Cortex of kidney (tissue), 1 donor: ENCODE measurements at places on chromosomes 7 and 10.

DNA sequence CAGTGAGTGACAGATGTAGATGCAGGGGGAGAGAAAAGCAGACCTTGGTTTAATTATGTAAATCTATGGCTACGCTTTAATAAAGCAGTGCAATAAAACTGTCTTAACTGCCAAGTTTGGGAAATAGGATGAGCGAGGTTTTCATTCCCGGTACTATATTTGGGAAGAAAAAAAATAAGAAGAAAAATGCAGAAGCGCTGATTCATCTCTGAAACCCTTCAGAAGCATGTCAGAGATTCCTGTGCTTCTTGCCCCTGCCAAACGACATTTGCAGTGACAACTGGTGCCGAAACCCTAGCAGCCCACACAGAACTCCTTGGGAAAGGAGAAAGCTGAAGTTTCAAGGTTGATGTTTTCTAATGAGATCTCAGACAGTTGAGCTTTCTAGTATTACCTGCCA lies 380.7 kb downstream of the REEP3 start:
- no peak for DNase-seq

- no peak for DNase-seq
Observed at GRCh38 chr7:127873715-127874636, 157.3 kb downstream of the LRRC4 start.

- DNase-seq = no peak
Observed at GRCh38 chr7:81484261-81484660, 285.6 kb downstream of the HGF start.

- DNase-seq = no peak
Observed at GRCh38 chr10:33698033-33698432, 363.6 kb upstream of the NRP1 start.

DNA sequence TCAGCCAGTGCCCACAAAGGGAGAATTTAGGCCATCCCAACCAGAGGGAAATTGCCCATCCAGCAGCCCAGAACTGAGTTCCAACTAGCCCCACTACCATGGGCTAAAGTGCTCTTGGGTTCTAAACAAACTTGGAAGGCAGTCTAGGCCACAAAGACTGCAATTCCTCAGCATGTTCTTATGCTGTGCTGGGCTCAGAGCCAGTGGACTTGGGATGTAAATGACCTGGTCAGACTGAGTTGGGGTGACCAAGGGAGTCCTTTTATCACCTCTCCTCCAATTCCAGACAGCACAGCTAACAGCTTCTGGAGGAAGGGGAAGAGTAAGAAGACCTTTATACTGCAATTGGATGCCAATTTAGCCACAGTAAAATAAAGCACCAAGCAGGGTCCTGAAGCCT lies 607.2 kb upstream of the KCND2 start:
- no peak for DNase-seq

GRCh38 chr10:84097787-84098353 lies 41.4 kb upstream of the GHITM start:
- no peak for DNase-seq

DNA sequence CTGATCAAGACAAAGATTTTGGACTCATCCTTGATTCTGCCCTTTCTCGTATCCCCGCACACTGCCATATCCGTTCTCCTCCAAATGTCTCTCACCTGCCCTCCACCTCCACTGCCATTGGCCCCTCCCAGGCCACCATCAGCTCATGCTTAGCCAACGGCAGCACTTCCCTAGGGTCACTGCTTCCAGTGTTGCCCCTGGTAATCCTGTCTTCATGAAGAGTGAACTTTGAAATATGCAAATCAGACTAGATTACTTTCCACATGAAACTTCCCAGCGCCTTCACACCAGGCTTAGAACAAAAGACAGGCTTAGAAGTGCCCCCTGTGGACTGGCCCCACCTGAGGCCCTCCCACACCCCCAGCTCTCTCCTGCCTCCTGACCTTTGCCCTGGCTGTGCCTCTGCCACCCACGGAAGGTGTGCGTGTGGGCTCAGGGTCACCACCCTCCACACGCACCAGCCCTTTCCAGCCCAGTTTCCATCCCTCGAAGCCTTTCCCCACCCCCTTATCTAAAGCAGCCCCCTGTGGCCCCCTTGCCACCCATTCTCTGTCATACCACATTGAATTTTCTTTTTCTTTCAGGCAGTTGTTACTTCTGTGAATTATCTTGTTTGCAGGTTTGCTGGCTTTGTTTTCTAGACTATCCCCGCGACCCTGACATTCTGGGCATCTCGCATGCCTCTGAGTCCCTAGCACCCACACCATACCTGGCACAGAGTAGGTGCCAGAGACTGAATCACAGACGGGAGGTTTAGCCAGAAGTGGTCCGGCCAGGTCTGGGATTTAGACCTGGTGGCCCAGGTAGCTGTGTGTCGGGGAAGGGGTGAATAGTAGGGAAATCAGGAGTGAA lies 26.8 kb upstream of the C10orf53 start:
- DNase-seq = no peak

- no peak for DNase-seq
Observed at GRCh38 chr7:83517035-83517700, 131.8 kb downstream of the SEMA3E start.

DNA sequence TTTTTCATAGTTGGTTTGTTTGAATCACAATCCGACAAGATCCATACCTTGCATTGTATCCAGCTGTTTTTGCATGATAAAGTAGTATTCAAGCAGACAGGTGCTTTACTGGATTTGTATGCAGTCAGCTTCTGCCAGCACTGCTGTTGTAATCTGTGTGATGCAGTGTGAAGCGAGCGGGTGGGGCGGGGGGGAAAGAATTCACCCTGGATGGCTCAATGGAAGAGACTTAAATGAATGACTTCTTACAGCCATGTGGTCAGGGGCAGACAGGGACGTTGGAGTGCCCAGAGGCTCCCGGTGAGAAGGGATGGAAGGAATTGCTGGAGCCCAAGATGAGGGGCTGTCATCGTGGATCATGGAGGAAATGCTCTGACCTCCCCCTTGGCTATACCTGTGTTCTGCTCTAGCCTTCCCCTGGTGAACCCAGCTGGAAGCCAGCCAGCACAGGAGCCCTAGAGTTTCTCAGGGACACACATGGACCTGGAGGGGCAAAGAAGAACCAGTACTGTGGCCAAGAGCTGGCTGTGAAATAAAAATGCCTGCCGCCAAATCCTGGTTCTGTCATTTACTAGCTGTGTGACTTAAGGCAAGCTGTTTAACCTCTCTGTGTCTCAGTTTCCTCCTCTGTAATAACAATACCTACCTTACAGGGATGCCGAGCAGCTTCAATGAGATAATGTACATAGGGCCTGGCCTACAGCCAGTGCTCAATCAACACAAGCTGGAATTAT lies 14.1 kb downstream of the NFE2L3 start:
- DNase-seq = no peak

DNA sequence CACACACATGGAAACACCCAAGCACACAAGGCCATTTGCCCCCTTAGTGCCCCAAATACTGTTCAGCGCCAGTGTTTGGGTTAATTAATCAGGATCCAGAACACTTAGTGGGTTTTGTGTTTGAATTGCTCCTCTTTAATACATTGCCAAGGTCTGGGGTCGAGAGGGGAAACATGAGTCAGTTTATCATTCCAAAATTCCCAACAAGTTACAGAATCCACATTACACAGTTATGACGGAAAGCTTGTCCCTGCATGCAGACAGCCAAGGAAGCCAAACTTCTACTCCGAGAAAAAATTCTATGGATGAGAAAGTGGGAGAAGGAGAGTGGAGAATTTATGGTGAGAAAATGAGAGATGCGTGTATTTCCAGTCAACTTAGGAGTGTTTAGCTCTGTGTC lies 189.0 kb downstream of the NPSR1 start:
- no peak for DNase-seq

DNA sequence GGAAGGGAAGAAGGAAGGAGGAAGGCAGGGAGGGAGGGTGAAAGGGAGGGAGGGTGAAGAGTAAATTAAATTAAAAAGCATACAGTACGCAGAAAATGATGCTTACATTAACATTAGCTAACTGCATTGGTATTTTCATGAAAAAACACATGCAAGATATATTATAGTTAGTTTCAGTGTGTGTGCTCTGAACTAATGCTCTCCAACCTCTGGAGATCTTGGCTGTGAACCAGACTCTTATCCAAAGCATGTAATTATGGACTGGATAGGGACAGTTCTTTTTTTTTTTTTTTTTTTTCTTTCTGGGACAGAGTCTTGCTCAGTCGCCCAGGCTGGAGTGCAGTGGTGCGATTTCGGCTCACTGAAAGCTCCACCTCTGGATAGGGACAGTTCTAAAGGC lies 357.0 kb downstream of the FRMD4A start:
- DNase-seq = no peak

GRCh38 chr7:55366461-55367070 lies 1.4 kb downstream of the LANCL2 start:
- no peak for DNase-seq

- no peak for DNase-seq
Observed at GRCh38 chr10:8633909-8634308, 579.4 kb downstream of the GATA3 start.

DNA sequence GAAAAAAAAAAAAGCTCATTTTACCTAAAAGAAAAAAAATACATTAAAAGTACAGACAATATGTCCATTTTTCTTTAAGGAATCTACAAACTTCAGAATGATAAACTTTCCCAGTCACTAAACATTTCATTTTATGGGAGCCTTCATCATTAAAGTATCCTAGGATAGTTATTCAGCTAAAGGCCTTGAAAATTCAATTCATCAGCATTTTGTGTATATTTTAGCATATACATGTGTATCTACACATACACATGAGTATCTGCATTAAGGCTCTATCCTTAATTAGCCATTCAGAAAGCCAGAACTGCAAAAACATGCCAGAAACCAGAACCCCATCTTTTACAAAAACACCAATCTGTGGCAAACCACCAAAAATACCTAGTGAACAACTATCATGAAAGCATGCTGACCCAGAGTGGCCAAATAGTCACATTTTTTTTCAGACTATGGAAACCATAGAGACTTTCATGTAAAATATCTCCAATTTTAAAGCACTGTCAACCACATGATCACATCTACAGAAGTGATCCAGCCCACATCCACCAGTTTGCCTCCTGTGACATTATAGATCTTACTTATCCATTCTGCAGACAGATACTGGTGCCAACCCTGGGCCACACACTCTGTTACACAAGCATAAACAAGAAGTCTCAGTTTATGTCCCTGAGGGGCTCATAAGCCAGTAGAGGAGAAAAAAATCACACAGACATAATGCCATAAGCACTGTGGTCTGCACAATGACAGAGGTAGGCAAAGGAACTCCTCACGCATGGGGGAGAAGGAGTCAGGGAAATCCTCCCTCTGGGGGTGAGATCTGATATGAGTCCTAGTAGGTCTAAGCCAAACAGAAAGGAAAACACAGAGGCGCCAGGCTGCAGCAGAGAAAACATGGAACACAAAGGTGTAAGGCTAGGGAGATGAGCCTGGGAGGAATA lies 79.2 kb downstream of the SRPK2 start:
- no peak for DNase-seq

DNA sequence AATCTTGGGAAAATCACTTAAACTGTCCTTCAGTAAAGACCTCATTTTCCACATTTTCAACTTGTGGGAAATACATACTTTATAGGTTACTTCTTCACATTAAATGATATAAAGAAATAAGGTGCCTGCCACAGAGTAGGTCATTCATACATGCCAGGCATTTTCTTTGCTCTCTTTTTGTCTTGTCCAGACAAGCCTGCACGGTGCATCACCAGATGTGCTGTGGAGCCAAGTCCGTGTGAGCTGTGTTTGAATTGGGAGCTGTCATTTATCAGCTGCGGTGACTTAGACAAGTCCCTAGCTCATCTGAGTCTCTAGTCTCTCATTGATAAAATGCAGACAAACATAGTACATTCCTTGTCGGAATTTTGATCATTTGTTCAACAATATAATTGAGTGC lies 432.9 kb downstream of the SORCS3 start:
- DNase-seq = no peak

DNA sequence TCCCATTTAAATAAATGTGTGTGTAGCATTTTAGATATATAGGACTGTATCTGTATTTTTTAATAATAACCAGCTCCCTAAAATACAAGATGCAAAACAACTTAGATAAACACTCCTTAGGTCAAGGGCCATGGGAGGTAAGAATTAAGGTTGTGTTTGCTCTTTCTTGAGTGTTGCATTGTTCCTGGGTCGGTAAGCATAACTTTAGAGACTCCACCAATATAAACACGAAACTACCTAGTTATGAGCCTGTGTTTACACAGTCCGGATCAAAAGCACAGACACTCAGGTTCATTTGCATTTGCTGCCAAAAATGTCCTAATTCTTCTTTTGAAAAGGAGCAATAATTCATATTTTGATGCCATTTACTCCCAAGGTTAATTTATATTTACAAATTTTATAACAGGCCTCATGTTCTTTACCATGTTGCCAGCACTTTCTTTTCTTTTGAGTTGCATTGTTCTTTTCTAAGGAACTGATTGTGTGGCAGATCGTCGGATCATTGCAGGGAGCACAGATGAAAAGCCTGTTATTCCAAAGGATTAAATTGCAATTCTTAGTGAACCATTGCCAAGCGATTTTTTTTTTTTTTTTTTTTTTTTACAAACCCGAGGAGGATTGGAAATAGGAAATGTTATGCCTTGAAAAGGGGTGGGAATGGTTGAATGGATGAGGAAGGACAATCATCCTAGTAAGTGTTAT lies 45.8 kb upstream of the GLCCI1 start:
- no peak for DNase-seq

DNA sequence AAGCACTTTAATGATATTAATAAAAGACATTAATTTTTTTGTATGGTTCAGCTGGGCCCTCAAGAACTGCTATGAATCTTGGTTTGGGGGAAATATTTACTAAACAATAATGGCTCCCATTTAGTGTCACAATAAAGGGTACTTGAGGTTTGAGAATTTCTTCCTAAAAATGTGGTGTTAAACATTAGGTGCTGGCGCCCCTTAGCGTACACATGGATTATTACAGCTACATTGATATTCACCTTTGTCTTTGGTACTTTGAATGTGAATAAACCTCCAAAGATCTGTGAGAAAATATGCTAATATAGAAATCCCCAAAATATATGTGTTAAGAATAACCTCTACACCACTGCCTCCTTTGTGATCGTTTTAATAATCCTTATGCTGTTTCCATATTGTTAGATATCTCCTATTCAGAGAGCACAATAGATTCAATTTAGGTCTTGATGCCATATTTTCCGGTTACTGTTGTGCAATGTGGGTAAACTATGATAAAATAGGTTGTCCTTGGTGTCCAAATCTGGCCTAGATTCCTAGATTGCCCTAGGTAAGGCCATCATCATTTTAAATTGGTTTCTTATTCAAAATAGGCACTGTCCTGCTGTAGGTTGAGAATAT lies 161.8 kb upstream of the CACNA2D1 start:
- no peak for DNase-seq

- no peak for DNase-seq
Observed at GRCh38 chr10:1148855-1149605, 92.8 kb downstream of the WDR37 start.

GRCh38 chr7:134078991-134079390 lies 48.1 kb upstream of the LRGUK start:
- no peak for DNase-seq

DNA sequence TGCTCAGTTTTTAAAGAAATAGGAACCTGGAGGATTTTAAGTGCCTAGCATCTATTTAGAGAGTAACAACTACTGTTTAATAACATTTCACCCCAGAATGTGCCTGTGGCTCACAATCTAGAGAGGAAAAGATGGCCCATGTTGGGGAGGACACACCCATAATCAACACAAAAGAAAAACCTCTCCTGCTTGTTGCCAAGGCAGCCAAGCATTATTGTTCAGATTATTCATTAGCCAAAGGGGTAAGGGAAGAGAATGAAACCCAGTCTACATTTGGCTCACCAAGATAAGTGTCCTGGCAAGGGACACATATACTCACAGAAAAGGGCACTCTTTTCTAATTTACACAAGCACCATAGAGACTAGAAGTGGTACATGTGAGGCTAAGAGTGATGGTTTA lies 17.7 kb upstream of the IFIT1B start:
- no peak for DNase-seq
